ENCODE measurements at places on chromosomes 11 and 22.

DNA sequence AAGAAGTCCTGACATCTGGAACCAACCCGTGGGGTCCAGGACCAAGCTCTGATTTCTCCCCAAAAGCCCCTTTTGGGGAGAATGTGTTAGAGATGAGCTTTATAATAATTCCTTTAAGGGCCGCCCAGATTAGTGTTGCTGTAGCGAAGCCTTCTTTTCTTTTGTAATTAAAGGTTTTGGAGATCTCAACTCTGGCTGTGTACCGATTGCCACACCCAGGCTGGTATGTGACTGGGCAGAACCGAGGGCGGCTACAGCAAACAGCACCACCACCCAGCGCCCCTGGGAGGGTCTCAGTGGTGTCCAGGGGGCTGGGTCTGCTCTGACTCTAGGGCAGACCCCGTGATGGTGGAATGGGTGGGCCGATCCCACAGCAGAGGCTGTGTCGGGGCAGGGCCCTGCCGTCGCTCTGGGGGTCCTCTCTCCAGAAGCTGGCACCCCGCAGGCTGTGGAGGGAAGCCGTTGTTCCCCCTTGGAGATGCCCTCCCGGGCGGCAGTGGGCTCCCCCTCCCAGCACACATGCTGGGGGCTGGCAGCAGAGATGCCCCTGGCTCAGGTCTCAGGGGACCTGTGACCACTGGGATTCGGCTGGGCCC lies 31.0 kb downstream of the TPCN2 start:
- no peak for DNase-seq

- no peak for DNase-seq
Observed at GRCh38 chr11:121634889-121635288, 182.1 kb upstream of the SORL1-AS1 start.

GRCh38 chr11:116644941-116645305 lies 127.9 kb downstream of the BUD13 start:
- DNase-seq, result no peak

- DNase-seq, result no peak
Observed at GRCh38 chr11:34870548-34871196, 45.5 kb downstream of the APIP start.

GRCh38 chr22:42844756-42845155 lies 12.3 kb downstream of the ARFGAP3 start:
- DNase-seq, result no peak

GRCh38 chr11:74417860-74418508 lies 19.8 kb upstream of the PGM2L1 start:
- DNase-seq, result no peak

GRCh38 chr11:104091281-104092096 lies 55.0 kb downstream of the DDI1 start:
- DNase-seq, result no peak

GRCh38 chr11:94132152-94132558 lies 3.5 kb downstream of the PANX1 start:
- DNase-seq, result no peak

- DNase-seq, result no peak
Observed at GRCh38 chr11:76048763-76049162, 157.5 kb downstream of the WNT11 start.

- no peak for DNase-seq
Observed at GRCh38 chr22:38316364-38317121, 690 bp downstream of the CSNK1E start.

DNA sequence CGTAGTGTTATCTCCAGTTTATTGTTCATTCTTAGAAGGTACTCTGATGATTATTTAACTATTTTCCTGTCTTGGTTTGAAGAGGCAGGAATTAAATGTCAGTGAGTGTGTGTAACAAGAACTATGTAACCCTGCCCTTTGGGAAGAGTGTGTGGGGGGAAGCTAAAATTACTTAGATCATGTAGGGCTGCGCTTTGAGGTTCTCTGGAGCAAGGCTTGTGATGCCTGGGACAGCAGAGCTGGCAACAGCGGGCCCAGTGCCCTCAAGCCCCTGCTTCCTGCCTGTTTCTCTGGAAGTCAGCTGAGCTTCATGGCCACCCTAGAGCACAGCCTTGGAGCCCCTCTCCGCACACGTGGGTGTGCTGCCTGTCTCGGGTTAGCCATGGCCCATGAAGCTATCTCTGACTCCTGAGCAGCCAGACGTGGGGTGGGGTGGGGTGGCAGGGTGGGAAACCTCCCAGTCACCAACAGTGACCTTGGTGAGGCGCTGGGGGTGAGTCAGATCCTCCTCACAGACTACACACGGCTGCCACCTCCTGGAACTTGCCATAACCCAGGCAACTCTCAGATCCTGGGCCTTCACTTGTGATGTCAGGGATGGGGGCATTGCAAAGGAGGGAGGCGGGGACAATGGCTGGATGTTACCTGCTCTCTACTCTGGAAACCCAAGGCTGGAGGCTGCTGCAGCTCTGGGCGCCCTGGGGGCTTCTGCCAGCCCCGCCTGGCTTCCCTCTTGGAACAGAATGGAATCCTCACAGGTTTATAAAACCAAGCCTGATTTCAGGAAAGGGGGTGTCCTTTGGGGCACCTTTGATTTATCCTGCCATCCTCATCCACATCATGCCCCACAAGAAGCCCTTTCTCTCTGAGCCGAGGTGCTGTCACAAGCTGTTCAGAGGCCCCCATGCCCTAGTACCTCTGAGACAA lies 88.6 kb downstream of the SNX19 start:
- DNase-seq, result peak; percentile 27

- no peak for DNase-seq
Observed at GRCh38 chr11:109241988-109242536, 179.9 kb upstream of the C11orf87 start.

DNA sequence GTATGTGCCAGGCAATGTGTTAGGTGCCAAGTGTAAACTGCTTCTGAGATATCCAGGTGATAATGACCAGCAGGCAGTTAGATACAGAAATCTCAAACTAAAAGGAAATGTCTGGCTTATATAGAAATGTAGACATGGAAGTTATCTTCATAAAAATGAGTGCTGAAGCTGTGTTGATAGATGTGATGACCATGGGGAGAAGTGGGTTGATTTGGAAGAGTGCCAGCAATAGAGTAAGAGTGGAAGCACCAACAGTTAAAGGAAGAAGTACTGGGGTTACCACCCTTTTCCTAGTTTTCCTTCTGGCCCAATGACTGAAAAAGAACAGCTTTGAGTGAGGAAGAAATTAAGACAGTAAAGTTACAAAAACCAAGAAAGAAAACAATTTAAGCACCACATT lies 68.5 kb downstream of the C2CD3 start:
- DNase-seq, result no peak

DNA sequence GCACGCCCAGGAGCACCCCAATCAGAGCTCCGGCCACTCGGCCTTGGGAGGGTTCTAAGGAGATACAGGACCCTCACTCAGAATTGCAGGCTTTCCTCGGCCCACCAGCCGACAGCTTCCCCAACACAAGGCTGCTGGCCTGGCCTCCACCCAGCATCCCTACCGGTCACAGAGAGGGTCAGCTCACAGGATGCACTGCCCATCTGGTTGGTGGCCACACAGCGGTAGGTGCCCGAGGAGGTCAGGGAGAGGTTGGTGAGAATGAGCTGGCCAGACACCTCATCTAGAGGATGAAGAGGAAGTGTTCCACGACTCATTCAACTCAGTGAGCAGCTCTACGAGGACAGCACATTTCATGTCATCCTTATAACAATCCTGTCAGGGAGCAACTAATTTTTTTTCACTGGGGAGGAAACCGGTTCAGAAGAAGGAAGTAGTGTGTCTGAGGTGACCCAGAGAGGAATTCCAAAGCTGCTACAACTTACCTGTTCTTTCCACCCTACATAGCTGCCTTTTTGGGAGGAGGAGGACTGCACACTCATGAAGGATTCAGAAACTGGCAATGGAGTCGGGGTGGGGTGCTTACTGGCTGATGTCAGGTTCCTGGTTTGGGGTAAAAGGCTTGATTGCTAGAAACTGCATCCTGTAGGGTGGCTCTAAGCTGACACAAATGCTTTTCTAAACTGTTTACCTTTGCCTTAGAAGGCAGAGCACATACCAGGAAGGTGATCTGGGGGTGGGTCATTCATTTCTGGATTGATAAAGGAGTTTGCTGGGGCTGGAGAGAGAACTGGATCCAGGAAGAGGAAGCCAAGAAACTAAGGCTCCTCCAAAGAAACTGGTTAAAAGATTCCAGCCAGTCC lies 3.3 kb downstream of the VSIG2 start:
- DNase-seq, result no peak

GRCh38 chr11:10856689-10857458 lies 979 bp downstream of the ZBED5 start:
- no peak for DNase-seq

GRCh38 chr22:44567846-44568493 lies 69.9 kb upstream of the RTL6 start:
- no peak for DNase-seq

DNA sequence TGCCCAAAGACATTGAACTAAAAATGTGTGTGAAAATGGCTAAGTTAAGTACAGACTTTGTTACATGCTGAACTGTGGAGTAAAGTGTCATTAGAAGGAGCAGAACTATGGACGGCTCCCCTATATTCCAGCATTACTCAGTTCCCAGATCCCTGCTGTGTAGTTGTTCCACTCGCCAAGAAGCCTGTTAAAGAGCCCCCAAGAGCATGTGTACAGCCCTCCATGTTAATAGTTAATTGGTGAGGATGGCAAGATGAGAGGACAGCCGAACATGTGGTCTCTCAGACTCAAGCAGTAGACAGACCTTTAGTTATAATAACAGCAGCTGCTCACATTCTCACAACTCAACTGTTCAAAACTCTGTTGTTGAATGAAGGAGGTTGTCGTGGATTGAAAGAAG lies 127.4 kb downstream of the ELP4 start:
- no peak for DNase-seq

DNA sequence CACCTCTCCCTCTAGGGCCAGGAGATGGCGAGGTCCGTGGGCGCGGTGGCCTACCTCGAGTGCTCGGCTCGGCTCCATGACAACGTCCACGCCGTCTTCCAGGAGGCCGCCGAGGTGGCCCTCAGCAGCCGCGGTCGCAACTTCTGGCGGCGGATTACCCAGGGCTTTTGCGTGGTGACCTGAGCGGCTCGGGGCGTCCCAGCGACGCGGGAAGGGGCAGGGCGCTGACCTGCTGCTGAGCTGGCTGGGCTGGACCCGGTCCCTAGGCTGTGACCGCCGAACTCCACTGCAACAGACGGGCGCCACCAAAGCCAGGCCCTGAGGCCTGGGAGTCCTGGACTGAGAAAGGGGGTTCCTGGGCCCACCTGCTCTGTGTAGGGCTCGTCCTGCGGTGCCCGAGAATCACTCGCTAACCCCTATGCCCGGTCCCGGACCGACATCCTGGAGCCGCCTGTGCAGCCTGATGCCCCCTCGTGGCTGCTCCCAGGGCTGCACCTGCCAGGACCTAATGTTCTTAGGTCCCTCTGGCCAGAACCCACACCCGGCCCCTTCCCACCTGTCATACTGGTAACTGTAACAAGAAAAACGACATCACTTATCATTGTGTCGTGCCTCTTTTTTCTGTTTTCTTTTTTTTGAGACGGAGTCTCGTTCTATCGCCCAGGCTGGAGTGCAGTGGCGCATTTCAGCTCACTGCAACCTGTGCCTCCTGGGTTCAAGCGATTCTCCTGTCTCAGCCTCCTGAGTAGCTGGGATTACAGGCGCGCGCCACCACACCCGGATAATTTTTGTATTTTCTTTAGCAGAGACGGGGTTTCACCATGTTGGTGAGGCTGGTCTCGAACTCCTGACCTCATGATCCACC lies 15.0 kb downstream of the RHOD start:
- no peak for DNase-seq

GRCh38 chr22:36900880-36901279 lies 12.5 kb upstream of the CSF2RB start:
- DNase-seq, result no peak

- DNase-seq, result no peak
Observed at GRCh38 chr11:77475206-77475605, 1.3 kb upstream of the PAK1 start.

DNA sequence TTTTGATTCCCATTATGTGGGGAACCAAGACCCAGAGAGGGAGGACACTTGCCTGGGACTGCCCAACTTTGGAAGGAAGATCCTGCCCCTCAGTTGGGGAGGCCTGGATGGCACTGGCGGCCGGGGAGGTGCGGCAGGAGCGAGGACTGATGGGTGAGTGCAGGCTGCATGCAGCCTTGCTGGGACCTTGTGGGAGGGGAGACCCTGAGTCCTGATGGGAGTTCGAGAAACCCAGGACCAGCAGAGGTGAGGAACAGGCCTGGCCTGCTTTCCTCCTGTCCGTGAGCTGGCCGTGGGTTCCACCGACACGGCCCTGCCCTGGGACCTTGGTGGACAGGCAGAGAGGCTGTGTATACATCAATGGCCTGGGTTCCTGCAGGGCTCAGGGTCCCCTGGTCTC lies 19.3 kb upstream of the SMIM38 start:
- no peak for DNase-seq

DNA sequence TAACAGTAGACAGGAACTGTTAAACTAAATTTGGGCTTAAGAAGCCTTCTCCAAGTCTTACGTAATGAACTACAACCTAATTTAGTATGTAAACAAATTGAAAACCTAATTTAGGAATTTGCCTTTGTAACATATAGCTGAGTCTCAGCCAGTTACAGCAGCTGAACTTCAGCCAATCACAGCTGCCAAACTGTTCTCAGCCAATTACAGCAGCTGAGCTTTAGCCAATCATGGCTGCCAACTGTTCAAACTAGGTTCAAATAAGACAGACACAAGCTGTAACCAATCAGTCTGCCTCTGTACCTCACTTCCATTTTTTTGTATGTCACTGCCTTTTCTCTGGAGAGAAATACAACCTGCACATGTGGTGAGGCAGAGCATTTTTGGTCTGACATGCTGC lies 95.0 kb upstream of the CD44 start:
- DNase-seq, result no peak

- no peak for DNase-seq
Observed at GRCh38 chr11:94938095-94939055, 35.0 kb downstream of the CWC15 start.

- DNase-seq, result no peak
Observed at GRCh38 chr11:75347781-75348566, 3.5 kb downstream of the ARRB1 start.

- no peak for DNase-seq
Observed at GRCh38 chr11:111879637-111879960, 258 bp downstream of the CFAP68 start.

- DNase-seq, result no peak
Observed at GRCh38 chr11:85472953-85473352, 154.2 kb downstream of the DLG2 start.

DNA sequence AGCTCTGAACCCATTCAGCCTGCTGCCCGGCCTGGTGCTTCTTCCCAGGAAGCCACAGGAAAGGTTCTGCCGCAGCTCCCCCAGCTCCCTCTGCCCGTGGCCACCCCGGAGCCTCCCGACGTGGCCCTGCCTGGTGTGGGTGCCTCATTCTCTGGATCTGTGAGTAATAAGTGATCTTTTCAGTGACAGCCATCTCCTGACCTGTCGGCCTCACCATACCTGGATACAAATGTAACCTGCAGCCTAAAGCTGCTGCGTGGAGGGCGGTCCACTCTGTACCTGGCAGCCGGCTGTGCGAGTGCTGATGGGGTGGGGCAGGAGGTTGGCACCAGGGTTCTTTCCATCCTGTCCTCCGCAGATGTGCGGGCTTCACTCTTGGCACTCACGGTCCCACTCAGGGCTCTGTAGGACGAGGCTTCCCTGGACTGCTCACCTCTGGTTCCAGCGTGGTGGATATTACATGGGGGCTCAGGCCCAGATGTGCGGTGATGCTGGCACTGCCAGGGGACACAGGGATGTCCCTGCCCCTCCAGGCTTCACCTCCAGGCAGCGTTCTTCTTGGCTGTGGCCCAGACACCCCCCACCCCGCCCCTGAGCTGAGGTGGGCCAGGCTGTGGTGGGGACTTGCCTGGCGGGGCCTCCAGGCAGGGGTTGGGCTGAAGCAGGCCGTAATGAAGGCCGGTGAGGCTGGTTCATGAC lies 748.5 kb downstream of the BRD1 start:
- no peak for DNase-seq

GRCh38 chr11:47641600-47642098 lies 710 bp downstream of the MTCH2 start:
- DNase-seq, result no peak

Data from Panc1 (cell line).